ENCODE measurements at places on chromosomes 3 and 15.

DNA sequence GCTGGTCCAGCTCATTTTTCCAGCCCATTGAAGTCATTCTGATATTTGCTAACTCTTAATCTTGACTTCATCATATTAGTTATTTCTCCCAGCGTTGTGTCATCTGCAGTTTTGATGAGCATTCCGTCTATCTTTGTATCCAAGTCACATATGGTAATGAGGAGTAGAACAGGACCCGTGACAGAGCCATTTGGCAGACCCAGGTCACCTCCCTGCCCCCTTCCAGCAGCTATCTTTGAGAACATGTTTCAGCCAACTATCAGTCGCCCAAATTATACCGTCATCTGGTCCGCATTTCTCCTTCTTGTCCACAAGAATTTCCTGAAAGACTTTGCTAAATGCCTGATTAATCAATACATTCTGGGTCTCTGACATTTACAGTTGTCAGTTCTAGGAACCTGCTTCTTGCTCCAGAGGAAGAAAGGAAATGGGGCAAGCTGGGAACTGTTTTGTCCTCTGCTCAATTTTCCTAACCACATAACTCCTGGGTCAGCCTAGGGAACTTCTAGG is 347.1 kb upstream of the NR2E3 start:
- no peak for DNase-seq

DNA sequence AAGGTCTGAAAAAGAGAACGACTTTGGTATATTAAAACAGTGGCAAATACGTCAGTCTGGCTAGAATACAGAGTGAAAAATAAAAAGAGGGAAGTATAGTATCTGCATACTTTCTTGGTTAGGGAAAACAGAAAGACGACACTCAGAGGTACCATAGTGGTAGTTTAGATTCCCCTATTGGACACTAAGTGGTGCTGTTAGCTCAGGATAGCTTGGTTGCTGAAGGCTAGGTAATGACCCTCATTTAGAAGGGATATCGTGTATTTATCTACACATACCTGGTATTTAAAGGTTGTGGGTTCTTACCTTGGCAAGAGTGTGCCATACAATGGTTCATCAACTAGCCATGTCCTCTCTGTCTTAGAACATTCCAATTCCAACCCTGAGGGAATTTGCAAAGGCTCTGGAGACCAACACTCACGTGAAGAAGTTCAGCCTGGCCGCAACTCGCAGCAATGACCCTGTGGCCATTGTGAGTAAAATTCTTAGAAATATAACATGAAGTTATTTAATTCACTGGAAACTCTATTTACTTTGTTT is 31.0 kb downstream of the TMOD2 start:
- DNase-seq: no peak

DNA sequence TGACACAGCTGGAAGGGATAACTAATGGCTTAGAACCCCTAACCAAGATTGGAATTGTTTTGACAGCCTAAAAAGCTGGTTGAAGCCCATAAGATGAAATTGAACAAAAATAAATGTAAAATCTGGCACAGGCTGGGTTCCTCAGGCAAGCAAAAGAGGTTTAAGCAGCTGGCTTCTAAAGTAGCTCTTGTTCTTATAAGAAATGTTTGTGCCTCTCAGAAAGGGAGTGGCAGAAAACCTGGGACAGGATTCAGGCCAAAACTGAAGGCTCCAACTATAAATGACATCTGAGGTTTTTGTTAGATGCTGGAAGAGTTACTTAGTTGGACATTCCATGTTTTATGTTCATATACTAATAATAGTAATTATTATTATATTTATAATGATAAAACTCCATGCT is 378.3 kb downstream of the CNTN4 start:
- DNase-seq: no peak

DNA sequence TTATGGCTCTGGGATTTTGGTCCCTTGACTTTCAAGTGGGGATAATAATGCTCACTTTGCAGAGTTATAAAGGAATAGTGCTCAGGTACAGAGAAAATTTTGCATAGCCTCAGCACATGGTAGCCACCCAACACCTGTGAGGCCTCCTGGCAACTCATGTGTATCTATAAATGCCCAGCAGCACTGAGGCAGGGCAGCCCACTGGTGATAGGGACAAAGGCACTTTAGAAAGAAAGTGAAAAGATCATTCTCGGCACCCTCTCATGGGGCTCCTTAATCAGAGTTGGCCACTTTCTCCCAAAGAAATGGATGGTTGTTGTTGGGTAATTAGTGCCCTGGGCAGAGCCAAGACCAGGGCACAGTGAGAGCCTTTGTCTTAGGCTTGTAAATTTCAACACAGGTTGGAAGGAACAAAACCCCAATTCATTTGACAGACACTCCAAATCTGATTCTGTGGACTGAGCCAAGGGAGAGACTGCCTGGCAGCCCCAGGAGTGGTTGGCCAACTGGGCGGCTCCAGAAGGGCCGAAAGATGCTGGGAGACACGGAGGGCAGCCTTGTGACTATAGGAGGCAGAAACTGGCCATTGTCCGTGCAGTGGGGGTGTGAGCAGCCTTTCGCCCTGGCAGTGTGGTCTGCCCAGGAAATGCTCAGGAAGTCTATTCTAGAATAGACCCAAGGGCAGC is 213.2 kb upstream of the RGMA start:
- DNase-seq: no peak

DNA sequence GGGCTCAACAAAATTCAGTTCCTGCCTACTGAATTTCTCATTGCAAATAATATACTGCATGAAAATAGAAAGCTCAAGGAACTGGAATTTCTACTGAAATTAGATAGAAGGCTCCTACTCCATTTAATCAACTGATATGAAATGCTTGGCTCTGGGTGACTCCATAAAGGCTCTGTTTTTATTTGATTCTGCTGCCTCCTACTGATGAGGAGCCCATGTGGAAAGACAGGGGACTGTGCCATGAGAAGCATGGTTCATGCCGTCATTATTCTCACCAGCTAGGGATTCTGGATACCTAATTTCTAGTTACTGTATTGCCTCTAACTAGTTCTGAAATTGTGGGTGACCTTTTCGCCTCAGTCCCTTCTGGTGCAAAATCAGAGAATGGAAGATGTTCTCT is 366.2 kb upstream of the DPH6 start:
- DNase-seq: no peak

- DNase-seq: no peak
Observed at GRCh38 chr3:16536996-16537395, 23.5 kb upstream of the RFTN1 start.

DNA sequence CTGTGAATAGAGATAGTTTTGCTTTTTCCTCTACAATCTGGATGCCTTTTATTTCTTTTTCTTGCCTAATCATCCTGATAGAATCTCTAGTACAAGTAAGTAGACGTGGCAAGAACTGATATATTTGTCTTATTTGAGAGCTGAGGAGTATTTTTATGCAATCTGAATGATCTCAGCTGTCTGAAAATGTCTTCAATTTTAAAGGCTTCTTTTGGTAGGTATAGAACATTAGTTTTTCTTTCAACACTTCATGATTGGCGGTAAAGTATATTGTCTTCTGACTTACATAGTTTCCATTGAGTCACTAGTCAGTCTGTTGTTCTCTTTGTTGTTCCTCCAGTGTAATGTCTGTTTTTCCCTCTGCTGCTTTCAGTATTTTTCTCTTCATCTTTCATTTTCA is 31.3 kb downstream of the MGA start:
- no peak for DNase-seq

- no peak for DNase-seq
Observed at GRCh38 chr3:182234881-182235280, 523.2 kb downstream of the SOX2 start.

DNA sequence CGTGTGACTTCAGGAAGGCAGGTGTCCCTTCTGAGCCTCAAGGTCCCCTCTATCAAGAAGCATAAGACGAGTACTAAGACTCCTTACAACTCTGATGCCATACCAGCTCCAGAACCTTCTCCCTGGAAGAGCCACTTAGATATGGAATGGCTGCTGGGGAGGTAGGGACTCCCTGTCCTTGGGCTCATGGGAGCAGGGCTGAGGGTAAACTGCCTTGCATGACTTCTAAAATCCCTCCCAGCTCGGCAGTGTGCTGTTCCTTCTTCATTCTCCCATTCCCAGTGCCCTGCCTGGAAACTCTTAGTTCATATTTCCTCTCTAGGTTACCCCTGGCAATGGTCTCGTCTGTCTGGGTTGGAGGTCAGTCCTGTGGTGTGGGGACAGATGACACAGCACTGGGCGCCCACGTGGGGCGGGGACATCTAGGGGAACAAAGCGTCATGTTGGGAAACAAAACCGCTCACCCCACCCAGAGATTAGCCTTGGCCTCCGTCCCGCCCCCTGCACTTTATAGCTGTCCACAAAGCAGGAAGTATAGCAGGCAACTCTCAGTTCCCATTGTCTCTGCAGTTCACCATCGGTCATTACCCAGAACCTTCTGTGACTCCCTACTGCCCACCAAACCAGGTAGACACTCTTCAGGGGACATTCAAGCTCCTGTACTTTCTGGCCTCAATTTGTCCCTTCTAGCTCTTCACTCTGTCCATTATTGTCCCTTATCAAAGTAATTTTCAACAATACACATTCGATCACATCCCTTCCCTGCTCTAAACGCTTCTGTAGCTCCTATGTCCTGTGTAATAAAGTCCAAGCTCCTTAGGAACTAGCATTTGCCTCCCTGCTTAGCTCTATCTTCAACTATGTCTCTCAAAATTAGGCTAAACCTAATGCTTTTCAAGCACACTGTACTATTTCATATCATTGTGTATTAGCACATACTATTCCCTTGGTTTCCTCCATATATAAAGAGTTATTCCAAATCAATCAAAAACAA is 73.8 kb downstream of the IQSEC1 start:
- DNase-seq: no peak

DNA sequence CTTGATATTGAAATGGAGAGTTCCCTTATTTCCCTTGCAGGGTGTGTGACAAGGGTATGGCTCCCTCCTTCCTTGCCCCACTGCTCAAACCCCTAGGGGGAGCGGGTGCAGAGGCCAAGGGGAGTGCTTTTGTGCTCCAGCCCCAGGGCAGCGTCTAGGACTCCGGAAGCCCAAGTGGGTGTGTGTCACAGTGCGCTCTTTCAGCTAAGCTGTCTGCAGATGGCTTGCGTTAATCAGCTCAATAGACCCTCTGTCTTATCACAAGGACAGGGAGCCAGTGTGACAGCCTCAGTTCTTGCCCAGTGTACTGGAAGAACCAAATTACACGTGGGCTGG is 523.6 kb upstream of the LMCD1 start:
- no peak for DNase-seq

DNA sequence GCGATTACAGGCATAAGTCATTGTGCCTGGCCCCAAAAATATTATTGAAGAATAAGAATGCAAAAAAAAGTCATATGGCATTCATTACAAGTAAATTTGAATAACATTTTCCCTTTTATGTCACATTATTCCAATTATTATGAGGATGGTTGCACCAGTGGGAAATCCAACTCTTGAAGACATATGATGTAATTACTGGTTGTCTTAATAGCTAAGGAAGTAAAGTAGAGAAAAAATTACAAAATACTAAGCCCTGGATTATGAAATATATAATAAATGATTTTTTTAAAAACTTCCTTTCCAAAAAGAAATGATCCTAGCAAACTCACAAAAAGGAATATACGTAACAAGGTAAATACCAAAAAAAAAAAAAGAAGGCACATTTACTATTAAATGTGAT is 98.9 kb downstream of the FMN1 start:
- DNase-seq: no peak

GRCh38 chr15:41605566-41605965 is 46.6 kb downstream of the TYRO3 start:
- DNase-seq: no peak

DNA sequence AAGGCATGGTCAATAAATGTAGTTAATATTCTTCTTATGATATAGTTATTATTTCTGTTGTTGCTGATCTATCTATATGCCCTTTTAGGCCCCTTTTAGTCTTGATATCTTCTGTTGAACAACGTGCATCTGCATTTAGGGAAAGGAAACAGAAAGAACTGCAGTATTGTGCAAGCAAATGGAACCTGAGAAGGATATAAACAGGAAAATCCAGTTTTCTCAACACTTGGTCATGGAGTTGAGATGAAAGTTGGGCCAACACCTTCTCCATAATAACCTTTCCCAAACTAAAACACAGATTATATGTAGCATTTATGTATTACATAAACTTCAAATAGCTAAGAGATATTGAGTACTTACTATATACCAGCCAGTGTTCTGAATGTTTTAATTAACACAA is 179.7 kb downstream of the ADAMTS9 start:
- DNase-seq: no peak

DNA sequence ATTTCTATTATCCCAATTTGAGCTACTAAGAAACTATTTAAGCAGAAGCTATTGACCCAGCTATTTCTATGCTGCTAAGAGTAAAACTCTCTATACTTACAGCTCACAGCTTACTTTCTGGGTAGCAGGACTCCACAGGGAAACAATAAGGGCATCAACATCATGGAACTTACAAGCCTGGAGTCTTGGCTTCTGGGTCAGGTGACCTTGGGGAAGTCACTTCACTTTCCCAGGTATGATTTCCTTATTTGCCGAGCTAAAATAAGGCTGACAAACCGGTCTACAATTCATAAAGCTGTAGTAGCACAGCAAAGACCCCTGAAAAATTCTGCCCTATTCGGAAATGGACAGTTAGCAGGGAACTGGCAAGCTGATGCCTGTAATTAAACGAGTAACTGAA is 278.3 kb upstream of the NR2F2 start:
- DNase-seq: no peak

Measured in GM04503 (cell line).